NCI-H2081 (cell line): ENCODE measurements at places on chromosomes 7 and 10.

GRCh38 chr7:24617957-24618616, 44.8 kb downstream of the PALS2 start:
- DNase-seq = no peak

DNA sequence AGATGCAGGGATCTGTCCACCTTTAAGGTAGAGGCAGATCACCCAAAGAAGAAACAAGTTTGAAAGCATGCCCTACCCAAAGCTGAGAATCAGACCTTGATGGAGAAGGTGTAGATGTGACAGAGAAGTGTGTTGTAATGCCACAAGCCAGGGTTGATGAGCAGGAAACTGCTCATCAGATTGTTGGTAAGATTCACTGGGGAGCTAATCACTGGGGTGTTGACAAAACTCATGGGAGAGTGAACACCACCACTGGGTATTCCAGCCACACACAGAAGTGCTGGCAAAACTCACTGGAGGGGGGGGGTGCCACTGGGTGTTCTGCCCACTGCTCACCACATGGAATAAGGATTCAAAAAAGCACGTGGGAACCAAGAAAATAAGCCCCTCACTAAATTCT, 95.2 kb downstream of the IQUB start:
- no peak for DNase-seq

- DNase-seq = no peak
Measured at GRCh38 chr7:132907380-132907940, 174.4 kb downstream of the CHCHD3 start.

DNA sequence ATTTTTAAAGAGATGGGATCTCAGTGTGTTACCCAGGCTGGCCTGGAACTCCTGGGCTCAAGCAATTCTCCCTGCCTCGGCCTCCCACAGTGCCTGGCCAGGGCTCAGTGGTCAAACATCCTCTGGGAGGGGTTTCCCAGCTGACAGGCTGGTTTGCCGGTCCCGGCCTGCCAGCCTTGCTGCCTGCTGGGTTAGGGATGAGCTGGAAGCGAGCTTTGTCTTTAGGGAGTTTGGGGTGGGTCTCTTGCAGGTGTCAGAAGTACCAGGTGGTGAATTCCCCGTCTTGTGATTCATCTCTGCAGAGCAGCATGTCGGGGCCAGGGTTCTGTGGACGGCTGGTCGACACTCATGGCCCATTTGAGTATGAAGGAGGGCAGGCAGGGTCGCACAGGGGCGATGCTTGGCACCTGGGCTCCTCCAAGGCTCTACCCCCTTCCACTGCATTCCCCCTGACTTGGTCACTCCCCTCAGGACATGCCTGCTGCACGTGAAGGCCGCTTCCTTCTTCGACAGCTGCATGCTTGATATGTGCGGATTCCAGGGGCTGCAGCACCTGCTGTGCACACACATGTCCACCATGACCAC, 30.3 kb downstream of the ZAN start:
- no peak for DNase-seq

GRCh38 chr7:64557601-64558322, 5.1 kb downstream of the ZNF680 start:
- peak; percentile 6 for DNase-seq

DNA sequence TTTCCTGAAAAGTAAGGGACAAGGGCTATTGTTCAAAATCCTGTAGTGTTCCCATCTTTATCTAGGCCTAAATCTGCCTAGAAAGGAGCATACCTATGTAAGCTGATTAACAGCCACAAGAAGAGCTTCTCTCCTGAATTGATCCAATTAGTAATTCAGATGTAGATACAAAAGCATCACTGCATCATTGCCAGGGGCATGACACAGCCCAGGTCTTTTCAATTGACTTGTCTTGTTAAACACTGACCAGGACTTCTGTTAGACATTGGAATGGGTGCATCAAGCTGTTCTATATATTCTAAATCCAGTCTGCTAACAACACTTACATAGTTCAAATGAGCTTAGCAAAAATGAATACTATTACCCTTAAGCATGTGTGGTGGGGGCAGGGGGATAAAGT, 589.2 kb downstream of the INHBA start:
- no peak for DNase-seq

- DNase-seq = no peak
Measured at GRCh38 chr10:42952349-42952748, 124.5 kb upstream of the RET start.

- no peak for DNase-seq
Measured at GRCh38 chr10:78876449-78876848, 192.3 kb upstream of the ZMIZ1 start.

GRCh38 chr7:5586963-5587348, 163.3 kb upstream of the TNRC18 start:
- DNase-seq = no peak

DNA sequence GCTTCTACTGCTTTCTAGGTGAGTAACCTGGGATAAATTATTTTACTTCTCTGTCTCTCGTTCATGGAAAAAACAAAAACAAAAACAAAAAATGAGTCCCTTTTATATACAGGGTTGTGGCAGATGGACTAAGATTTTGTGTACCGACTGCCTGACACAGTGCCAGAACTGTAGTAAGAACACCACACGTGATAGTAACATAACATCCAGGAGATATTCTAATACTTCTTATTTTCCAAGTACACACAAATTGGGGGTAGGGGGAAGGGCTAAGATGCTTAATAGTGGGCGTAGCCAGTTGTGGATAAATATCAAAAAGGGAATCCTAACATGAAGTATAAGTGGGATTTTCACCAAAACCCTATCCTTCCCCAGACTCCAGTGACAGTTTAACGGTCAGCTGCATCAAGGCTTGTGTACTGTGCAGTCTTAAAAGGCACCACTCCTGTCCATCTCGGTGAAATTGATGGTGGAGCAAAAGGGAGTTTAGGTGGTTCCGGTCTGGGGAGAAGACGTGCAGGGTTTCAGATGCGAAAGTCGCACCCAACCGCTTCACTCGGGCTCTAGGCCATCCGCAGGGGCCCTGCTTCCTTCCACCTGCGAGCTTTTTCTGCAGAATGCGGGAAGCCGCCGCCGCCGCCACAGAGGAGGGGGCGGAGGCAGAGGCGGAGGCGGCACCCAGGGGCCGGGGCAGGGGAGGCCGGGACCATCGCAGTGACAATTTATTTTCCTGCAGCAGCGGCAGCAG, at the start of gene STAMBPL1:
Gene STAMBPL1, plus strand, starts transcription at position 712 of the 748 bp plus-strand sequence. CDS start 21,464 bp downstream, outside the sequence.
- DNase-seq = peak; percentile 22

DNA sequence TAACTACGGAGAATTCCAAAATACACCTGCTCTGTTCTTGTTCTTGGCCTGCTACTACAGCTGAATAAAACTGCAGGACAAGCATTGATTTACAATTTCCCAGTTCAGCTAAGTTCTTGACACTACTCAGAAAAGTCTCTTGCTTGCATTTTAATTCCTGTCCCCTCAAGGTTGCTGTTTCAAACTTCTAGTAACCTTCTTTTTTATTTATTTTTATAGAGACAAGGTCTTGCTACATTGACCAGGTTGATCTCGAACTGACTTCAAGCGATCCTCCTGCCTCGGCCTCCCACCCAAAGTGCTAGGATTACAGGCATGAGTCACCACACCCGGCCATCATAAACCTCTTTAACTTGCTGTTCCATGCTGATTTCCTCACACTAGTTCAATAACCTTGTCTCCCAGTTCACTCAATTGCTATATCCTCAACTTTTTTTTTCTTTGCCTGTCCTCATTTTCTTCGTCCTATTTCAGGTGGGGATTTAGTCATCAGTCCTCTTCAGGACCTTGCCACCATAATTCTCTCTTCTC, 79.9 kb downstream of the ARHGAP21 start:
- DNase-seq = no peak

DNA sequence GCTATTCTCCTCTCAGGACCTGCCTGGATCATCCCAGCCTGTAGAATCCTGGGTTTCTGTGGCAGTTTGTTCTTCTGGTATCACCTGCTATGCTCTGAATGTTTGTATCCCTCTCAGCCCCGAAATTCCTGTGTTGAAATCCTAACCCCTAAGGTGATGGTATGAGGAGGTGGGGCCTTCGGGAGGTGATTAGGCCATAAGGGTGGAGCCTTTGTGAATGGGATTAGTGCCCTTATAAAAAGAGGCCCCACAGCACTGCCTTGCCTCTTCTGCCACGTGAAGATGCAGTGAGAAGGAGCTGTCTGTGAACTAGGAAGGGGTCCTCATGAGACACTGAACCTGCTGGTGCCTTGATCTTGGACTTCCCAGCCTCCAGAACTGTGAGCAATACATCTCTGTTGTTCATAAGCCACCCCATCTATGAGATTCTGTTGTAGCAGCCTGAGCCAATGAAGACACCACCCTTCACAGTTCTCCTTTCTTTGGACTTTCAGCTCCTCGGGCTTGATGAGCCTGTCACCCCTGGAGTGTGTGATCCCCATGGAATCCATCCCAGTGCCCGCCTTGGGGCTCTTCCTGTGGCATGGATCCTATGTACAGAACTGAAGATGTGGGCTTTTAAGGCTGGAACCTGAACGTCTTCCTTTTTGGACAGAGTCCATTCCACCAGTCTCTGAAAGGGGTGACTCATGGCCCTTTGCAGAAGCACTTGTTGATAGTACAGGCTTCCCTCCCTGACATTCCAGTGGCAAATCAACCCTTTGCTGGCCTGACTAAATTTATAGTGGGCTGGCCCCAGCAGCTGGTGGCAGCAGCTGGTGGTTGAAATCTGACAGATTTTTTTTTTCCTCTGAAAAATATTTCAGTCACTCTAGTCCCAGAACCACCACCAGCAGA, 138.0 kb downstream of the TACC2 start:
- no peak for DNase-seq

DNA sequence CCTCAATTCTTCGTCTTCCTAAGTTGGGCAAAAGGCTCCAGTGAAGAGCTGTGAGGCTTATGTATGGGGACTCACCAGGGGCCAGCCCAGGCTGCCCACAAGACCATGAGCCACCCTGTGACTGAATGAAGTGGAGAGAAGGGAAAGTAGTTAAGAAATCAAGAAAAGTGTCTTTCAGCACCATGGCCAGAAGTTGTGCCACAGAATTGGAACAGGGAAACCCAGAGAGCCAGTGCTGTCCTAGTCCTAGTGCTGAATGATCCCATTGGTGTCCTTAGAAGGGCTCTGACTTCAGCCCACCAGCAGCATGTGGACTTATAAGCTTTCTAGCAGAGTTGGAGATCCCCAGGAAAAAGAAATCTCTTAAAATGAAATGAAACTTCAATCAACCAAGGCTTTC, 37.0 kb upstream of the CCSER2 start:
- no peak for DNase-seq

DNA sequence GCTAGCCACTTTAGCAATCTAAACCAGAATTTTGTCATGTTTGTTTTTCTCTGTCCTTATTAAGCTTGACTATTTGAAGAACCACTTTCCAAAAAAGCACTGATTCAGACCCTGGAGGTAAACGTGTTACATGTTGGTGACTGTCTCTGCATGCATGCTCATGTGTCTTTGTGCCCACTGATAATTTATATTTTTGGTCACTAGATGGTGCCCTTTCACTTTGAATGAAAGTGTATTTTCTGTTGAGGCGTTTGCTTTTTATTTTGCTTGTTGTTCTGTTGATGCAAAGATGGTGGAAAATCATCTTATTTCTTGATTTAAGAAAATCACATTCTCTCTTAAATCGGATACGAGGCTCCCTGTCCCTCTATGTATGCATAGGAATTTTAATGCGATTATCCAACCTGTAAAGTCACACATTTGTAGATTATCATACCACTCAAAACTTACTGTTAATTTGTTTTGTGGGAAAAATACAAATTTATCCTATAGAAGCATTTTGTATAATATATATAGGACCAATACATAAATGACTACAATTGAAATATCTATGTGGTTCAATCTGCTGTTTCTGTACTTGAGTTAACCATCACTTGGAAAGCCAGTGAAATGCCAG, 269.3 kb downstream of the BICC1 start:
- peak; percentile 19 for DNase-seq

DNA sequence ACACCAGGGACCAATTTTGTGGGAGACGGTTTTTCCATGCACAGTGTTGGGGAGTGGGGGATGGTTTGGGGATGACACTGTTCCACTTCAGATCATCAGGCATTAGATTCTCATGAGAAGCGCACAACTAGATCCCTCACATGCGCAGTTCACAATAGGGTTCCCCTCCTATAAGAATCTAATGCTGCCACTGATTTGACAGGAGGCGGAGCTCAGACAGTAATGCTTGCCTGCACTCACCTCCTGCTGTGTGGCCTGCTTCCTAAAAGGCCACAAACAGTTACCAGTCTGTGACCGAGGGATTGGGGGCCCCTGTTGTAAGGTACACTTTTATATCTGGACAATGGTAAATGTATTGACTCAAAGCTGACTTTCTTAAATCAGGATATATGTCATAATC, 45.6 kb upstream of the TRIL start:
- no peak for DNase-seq
